ENCODE measurements at places on chromosomes 16 and 17.

DNA sequence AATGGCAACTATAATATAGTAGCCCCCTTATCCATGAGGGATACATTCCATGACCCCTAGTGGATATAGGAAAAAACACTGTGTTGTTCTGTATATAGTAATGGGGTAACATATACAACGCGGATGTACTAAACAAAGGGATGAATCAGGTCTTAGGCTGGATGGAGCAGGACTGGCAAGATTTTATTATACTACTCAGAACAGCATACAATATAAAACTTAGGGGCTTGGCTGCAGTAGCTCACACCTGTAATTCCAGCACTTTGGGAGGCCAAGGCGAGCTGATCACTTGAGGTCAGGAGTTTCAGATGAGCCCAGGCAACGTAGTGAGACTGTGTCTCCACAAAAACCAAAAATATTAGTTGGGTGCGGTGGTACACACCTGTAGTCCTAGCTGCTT, 26.8 kb downstream of the VMP1 start:
- DNase-seq, result no peak

DNA sequence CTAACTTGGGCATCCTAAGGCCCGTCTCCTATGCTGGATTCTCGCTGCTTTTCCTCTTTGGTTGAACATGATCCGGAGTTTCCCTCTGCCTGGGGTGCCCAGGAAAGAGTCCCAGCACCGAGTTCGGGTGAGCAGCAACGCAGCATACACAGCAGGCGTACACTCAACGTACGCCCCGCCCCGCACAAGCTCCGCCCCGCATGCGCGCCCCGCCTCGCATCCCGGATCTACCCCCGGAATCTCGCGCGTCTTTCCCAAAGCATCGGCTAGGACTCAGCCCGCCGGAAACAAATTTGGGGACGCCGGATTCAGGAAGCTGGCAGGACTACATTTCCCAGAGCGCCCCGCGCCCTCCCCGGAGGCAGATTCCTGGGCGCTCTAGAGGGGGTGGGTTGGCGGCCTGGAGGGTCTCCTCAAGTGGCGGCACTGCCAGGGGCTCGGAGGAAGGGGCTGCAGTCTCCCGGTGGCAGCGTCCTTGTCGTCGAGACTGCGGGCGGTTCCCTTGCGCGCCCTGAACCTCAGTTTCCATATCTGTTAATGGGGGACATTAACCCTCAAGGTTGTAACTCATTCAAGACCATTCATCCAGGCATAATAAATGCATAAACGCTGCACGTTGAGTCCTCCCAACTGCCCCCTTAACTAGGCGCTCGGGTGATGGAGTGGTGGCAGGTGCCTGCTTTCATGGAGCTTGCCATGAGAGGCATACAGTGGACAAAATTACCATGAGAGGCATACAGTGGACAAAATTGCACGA, 1.8 kb upstream of the ZNF500 start:
- peak; percentile 94 for DNase-seq

DNA sequence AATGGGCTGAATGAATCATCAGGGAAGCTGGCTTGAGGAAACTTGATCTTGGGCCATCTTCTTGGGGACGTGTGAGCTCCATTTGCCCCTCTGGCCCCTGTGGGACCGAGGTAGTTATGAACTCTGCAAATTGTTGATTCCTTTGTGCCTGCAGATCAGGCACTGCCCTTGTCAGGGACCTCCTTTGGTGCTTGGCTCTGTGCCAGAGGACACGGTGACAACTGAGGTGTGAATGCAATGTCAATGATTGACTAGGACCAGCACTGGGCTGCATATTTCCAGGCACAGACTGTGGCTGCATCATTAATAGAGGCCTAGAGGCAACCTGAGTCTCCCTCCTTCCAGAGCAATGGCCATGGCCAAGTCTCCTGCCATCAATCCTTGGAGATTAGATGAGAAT, 23.8 kb downstream of the PDILT start:
- DNase-seq, result no peak

DNA sequence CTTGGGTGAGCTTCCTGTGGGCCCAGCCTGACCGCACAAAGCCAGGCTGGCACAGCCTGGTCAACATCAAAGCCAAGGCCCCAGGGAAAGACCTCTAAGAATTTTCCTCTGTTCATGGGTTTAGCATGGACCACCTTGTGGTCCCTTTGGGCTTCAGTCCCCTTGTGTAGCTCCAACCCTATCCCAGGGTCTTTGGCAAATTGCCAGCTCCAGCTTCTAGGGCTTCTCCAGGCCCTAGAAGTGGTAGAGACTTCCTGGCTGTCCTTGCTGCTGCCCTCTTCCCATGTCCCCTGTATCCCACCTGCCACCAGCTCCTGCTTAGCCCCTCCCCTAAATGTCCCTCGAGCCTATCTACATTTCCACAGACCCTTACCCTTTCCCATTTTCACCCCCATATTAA, 9.7 kb upstream of the ITGA3 start:
- DNase-seq, result no peak

DNA sequence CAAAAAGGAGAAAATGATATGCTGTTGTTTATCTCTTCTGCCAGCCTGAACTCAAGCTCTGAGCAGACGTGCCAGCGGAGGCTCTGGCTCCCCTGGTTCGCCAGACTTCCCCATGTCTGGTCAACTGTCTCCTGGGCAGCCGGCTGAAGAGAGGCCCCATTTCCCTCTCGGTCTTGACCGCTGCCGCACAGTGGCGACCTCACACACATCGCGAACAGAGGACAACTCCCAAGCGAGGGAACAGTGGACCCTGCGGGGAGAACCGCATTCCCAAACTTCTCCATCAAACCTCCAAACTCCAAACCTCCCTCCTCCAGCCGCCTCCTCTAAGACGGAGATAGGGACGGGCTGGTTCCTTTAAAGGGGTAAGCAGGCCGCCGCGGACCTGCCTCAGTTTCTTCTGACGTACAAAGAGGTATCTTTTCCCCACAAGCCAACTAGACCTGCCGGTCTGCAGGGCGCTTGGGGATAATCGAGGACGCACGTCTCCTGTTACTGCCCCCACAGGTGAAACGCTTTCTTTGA, 24.9 kb upstream of the RFFL start:
- DNase-seq, result peak; percentile 87

DNA sequence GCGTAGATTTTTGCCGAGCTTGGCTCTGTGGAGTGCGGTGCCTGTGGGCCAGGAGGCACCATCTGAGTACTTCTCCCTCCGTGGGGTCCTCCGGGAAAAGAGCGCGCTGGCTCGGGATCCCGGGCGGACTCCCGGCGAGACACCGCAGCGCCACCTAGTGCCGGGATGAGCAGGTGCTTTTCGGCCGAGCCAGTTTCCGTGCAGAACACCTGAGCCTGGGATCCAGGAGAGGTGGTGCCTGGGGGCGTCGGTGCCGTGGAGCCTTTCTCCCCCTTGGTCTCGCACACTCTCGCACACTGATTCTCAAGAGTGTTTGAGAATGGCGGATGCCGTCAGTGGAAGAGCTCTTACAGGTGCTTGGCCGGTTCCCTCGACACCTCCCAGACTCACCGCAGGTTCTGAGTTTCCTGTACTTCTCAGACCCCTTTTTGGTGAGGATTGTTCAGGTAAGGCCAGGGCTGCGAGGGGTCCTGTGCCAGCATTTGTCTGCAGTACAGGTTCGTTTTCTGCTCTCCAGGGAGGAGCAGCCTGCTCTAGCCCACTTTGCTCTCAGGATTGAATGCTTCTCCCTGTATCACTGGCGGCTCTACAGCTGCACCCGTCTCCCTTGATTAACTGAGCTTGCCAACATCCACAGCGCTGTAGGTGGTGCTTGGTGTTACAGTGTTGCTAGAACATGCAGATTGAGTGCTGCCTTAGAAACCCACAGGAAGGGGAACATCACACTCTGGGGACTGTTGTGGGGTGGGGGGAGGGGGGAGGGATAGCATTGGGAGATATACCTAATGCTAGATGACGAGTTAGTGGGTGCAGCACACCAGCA, 23.3 kb downstream of the TBCD start:
- DNase-seq, result peak; percentile 75

DNA sequence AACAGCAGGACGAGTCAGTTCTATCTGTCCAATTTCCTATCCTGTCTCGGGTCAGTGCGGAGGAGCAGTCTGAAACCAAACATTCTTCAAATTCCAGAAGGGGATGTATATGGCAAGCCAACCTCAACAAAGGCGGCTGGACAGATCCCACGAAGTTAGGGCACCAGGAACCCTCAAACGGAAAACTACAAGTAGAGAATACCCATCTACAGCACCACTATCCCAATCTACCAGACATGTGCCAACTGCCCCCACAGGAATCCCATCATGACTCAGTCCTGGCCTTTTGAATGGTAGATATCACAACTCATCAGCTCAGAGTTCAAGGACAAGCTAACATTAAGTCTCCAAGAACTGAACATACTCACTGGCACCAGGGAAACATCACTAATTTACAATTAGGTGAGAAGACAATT, 2.3 kb downstream of the NAT9 start:
- no peak for DNase-seq

All from retina (tissue), 1 donor.